ENCODE measurements at places on chromosomes 12 and 14.

GRCh38 chr14:38547961-38548490 lies 292.1 kb upstream of the CLEC14A start:
- DNase-seq: no peak

- no peak for DNase-seq
Measured at GRCh38 chr14:76887191-76887590, 61.0 kb downstream of the LRRC74A start.

GRCh38 chr12:26010293-26010821 lies 51.9 kb downstream of the RASSF8 start:
- no peak for DNase-seq

GRCh38 chr14:80455031-80455430 lies 243.7 kb upstream of the DIO2 start:
- DNase-seq: no peak

- no peak for DNase-seq
Measured at GRCh38 chr12:106213662-106214061, 34.2 kb downstream of the CKAP4 start.
